Activated CD4-positive, CD25-positive, alpha-beta regulatory T cell treated with anti-CD3 and anti-CD28 coated beads, Interleukin-2, amount 50 U/mL, for 72 hours (primary cell): ENCODE measurements at places on chromosomes 3 and 15.

DNA sequence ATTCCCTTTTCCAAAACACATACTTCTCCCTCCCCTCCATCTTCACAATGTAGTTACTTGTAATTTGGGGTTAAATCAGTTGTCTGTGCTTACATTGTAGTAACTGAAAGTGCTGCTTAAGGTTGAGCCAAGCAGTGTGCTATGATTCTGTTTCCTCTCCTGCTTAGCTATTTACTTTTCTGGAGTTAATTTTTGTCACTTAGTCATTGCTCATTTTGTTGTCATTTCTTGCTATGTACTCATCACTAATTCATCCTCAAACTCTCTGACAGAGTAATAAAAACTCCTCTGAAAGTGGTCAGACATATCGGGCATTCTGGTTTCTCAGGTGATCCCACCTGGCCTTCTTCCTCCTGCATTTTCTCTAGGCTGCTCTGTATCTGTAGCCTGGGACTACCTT, 80.7 kb downstream of the PPARG start:
- DNase-seq, result no peak

DNA sequence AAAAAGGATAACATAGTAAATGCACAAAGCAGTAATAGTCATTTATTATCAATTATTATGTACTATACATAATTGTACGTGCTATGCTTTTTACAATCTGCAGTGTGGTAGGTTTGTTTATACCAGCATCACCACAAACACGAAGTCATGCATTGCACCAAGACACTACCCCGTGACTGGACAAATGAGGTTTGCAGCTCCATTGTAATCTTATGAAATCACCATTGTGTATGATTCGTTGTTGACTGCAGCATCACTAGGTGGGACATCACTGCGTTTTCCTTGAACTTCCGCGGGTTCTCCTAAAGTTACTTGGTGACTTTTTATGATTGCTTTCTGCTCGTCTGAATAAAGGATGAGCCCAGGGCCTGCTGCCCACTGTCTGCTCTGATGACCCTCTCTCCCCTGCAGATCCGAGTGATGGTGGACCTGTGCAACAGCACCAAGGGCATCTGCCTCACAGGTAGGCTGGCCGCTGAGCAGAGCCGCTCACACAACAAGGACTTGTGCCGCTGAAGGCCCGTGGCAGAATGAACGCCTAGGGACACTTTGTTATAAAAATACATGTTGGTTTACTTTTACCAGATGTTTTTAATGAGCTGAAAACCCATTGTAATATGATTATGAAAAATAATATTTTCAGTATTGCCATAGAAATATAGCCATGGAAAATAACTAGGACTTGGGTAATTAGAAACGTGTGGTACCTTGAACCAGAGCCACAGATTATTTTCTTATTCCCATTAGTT, 35.8 kb downstream of the GLDN start:
- DNase-seq, result no peak

DNA sequence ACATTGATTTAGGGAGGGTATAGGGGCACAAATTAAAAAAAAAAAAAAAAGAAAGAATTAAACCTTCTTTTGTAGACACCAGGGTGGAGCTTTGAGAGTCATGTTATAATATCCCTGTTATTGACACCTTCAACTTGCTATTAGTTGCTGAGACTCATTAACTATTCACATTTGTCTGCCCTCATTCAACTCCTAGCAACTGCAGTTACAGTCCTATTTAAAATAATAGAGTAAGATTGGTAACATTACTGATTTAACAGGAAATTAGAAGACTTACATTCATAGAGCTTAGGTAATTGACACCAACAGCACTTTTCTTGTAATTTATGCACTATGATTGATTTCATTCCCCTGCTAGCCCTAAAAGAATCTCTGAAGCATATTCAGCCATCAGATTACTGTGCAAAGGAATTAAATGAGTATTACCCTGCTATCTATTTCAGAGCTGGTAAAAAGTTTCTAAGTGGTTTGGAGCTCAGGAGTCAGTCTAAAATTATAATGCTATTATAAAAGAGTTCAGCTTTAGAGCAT, 148.8 kb upstream of the TBL1XR1 start:
- no peak for DNase-seq

DNA sequence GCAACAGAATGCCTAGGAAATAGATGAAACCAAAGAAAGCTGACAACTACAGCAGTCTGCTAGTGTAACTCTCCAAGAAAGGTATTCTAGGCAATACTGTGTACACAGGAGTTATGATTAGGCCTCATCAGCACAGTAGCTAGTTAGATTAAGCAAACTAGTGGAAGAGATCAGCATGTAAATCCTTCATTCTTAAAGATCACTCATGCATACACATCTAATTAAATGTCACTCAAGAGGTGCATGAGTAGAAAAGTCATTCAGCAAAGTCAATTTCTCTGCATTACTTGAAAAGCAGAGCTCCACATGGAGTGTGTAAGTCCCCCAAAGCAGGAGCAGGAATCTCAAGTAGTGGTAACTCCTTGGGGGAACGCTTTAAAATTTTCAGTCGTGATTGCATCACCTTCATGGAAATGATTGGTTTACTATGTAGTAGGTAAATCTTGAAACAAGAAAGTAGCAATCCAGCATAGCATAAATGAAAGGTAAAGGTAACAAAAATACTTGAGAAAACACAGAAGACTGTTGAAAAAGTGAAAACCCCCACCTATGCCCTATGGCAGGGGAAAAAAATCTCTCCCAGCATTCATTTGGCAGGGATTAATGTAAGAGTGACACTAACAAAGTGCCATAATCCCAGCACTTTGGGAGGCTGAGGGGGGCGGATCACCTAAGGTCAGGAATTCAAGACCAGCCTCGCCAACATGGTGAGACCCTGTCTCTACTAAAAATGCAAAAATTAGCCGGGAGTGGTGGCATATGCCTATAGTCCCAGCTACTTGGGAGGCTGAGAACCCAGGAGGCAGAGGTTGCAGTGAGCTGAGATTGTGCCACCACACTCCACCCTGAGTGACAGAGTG, 29.4 kb upstream of the PPIB start:
- DNase-seq, result no peak

GRCh38 chr3:13590841-13591520, 42.1 kb downstream of the FBLN2 start:
- no peak for DNase-seq

DNA sequence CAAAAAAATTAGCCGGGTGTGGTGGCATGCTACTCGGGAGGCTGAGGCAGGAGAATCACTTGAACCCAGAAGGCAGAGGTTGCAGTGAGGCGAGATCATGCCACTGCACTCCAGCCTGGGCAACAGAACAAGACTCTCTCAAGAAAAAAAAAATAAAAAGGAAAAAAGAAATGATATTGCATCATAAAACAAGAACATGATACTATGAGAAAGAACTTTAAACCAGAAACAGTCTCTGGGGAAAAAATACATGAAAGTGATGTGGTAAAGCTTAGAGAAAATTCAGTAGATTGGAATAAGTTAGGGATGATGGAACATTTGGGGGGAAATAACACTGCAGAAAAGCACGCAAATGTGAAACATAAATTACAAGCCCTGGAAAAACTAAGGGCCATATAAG, 54.7 kb downstream of the CRYGS start:
- DNase-seq, result no peak

GRCh38 chr3:43378066-43378935, 92.0 kb downstream of the SNRK start:
- peak; percentile 57 for DNase-seq

GRCh38 chr15:101149864-101150722, 101.8 kb downstream of the CHSY1 start:
- DNase-seq, result no peak

GRCh38 chr3:162353414-162353813, 856.8 kb downstream of the OTOL1 start:
- DNase-seq, result no peak

GRCh38 chr3:10283638-10284037, 9.1 kb downstream of the GHRL start:
- DNase-seq, result no peak

DNA sequence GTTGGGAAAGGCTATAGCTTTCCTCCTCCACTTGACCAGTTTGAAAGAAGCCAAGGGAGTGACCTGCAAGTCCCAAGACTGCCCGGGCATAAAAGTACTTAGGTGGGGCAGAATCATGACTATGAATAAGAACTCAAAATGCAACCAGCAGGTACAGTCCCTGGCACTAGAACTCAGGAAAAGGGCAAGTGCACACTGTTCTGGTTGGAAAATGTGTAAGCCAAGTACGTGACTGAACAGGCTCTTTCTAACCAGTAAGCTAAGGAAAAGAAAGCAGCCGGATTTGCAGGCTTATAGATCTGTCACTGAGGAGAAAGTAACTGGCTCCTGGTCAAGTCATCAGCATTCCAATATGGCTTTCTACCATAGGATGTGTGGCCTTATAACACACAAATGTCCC, 101.2 kb upstream of the SLC4A7 start:
- no peak for DNase-seq

DNA sequence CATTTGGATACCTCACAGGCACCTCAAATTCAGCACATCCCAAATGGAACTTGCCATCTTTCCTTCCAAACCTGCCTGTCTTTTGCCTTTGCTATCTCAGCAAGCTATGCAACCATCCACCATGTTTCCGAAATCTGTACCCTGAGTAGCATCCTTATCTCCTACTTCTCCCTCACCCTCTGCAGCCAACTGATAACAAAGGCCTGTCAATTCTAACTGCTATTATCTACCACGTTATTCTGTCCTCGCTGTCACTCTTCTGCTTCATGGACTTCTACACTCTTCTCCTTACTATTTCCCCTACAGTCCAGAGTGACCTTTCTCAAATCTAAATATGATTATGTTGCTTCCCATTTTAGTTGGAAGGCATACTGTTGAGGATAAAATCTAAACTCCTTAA, 25.5 kb upstream of the TAFA4 start:
- DNase-seq, result no peak

- no peak for DNase-seq
These were observed 47.2 kb upstream of the SLC6A11 start for GRCh38 chr3:10768708-10769394.

DNA sequence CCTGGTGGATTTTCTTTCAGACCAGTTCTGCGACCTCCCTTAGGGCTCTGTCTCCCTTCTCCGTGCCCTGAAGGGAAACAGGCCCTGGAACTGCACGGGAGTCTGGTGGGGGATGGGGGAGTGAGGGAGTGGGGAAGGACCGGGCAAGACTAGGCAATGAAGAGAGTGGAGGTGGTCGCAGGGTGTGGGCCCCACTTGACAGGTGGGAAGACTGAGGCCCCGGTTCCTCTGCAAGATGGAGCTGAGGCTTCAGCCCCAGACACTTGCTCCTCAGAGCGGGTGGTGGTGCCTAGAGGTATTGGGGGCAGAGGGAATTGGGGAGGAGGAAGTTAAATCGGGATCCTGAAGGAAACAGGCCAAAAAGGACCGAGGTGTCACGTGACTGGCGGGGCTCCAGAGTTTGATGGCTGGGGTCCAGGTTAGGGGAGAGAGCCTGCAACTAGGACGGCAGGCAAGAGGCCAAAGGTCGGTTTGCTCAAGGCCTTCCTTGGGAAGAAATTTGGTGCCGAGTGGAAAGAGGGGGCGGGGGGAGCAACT, 597 bp upstream of the CAMK1 start:
- no peak for DNase-seq

DNA sequence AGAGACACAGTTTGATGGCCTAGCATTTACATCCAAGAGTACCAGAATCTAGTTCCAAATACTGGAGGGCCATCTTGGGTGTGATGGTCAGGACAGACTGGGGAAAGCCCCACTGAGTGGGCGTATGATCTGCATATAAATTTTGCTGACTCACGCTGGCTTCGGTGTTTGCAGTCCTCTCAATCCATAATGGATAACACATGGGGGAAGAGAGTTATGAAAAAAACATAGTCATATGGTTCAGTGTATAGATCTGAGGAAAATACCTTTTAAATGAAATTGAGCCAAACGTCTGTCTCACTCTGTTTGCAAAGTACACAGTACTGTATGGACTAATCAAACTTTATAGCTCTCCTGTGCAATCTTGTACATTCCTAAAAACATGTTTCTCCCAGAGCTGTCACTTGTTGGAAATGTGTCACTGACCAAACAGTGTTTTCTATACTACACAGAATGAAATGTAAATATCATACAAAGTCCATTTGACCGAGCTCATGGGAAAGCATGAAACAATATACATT, 125.3 kb upstream of the THBS1 start:
- DNase-seq, result no peak

GRCh38 chr15:82999905-83000671, 11.4 kb downstream of the C15orf40 start:
- DNase-seq, result no peak

- DNase-seq, result no peak
These were observed 75.6 kb upstream of the CACNA2D3 start for GRCh38 chr3:54046641-54047214.

GRCh38 chr3:195230244-195230643, 40.7 kb downstream of the XXYLT1 start:
- DNase-seq, result no peak

DNA sequence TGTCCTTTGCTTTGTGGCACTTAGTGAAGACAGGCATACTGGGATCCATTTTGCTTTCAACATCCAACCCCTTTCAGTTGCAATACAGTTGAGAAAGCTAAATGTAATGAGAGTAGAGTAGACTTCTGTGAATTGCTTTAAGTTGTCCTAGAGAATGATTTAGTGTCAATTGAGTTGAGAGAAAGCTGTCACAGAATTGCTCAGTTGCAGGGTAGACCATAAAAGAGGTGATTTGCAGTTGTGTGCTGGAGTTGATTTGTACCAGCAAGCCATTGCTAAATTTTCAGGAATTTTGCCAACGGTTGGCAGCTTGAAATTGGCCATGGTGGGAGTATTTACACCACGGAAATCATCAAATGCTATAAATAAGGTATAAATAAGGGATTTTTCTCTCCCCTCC, 2.2 kb downstream of the ABHD5 start:
- DNase-seq, result no peak

GRCh38 chr15:93649691-93650235, 560.8 kb upstream of the RGMA start:
- DNase-seq, result no peak

- no peak for DNase-seq
These were observed 55.9 kb upstream of the PIK3CB start for GRCh38 chr3:138890555-138891187.

GRCh38 chr3:65004795-65005295, 317.0 kb upstream of the ADAMTS9 start:
- no peak for DNase-seq

DNA sequence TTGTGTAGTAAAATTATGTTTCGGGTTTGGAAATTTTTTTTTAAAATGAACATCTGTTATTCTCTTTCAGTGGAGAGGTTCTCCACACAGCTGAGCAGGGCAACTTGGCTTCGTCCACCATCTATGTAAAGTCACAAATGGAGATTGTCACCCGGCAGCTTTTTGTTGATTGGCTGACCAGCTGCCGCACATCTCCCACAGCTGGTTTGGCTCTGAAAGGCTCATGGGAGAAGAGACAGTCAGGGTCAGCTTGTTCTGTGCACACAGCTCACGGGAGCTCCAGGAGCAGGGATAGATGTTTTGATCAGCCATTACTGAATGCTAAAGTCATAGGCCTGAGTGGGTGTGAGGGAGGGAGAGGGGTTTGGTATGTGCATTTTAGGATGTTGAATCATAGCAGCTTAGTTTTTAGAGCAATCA, 12.9 kb upstream of the CCDC80 start:
- DNase-seq, result no peak

- no peak for DNase-seq
These were observed 569.6 kb upstream of the AGTR1 start for GRCh38 chr3:148128136-148128535.

GRCh38 chr15:100113351-100114080, 228.3 kb downstream of the ADAMTS17 start:
- DNase-seq, result no peak
